Gastroesophageal sphincter (tissue), 4 donors: ENCODE measurements at places on chromosomes 6 and 20.

GRCh38 chr6:164507206-164507940 is 802.0 kb downstream of the C6orf118 start:
- ATAC-seq: no peak

DNA sequence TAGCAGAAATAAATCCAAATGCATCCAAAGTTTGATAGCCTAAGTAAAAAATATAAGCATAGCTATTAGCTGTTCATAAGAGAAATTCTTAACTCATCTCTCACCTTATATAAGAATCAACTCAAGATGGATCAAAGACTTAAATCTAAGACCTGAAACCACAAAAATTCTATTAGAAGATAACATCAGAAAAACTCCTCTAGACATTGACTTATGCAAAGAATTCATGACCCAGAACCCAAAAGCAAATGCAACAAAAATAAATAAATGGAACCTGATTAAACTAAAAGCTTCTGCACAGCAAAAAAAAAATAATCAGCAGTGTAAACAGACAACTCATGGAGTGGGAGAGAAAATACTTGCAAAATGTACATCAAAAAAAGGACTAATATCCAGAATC is 184.3 kb downstream of the TFAP2A start:
- no peak for ATAC-seq

DNA sequence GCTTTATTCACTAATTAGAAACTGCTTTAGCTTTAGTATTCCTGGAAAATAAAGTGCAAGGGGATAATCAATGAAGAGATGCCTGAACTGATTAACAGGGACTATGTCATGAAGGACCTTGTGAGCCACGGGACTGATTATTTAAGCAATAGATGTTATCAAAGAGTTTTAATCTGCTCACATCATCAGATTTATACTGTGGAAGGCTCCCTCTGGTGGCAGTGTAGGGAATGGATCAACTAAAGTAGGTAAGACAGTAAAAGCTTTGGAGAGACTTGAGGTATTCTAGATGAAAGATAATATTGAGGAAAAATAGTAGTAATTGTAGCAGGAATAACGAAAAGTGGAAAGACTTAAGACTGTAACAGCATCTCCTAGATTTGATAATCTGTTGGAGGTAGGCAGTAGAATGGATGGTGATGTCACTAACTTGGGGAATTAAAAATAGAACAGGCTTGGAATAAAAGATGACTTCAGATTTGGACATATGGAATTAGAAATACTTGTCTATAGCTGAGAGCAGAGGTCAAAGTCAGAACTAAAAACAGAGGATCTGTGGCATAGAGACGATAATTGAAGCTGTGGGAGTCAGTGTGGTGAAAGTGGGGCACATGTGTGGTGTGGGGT is 80.3 kb upstream of the HTR1E start:
- ATAC-seq: no peak

DNA sequence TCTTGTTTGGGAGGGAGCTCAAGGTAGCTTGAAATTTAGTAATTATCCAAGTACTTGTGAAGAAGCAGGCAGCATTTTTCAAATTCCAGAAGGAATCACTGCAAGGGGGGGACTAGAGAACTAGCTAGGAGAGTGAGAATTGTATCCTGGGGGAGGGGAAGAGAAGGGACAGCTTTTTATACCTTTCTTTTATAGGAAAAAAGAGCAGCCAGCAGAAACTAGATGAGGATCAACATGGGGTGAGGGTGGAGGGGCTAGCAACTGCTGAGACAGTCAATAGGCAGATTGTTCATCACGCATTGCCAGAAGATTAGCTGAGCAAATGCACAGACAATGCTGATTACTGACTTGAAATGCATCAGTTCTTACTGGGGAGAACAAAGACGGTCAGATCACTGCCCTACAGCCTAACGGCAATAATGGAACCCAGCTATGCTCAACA is 514.3 kb upstream of the CITED2 start:
- no peak for ATAC-seq

DNA sequence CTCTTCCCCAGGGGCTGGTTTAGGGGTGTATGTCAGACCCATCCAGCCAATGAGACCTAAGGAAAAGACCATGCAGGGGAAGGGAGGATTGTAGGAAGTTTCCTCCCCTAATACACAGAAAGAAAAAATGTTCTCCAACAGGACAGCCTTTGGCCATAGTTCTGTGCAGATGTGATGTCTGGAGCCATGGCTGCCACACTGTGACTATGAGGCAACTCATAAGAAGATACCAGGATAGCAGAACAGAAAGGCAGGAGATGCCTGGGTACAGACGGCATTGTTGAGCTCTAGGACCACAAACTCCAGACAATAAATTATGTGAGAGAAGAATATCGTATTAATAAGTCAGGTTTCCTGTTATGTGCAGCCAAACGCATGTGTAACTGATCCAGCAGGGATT is 156.7 kb downstream of the PREX1 start:
- no peak for ATAC-seq

GRCh38 chr20:37703035-37703845 is 9.4 kb downstream of the CTNNBL1 start:
- no peak for ATAC-seq

- ATAC-seq: no peak
Observed at GRCh38 chr6:141484711-141485110, 648.0 kb upstream of the GJE1 start.

DNA sequence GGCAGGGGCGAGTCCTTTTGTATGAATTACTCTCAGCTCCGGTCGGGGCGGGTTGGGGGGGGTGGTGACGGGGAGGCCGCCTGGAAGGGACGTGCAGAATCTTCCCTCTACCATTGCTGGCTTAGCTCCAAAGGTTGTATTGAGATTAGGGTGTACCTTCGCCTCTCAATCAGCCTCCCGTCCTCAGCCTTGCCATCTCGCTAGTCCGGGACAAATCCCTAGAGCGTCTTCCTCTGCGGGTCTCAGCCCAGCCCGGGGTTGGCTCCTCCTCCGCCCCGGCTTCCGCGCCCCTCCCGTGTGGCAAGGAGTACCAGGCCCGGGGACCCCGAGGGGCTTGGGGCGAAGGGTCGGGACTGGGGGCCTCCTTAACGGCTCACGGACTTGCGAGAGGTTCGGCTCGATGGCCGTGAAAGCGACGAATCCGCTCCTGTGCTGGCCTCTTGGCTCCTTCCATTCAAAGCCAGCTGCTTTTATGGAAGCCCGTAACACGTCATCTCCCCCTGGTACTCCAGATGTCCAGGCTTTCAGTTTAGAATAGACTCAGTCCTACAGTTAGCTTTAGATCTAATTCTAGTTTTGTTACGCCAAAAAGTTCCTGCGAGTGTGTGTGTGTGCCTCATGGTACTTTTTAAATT is 636 bp upstream of the EEF1A1 start:
- ATAC-seq: peak; percentile 68

DNA sequence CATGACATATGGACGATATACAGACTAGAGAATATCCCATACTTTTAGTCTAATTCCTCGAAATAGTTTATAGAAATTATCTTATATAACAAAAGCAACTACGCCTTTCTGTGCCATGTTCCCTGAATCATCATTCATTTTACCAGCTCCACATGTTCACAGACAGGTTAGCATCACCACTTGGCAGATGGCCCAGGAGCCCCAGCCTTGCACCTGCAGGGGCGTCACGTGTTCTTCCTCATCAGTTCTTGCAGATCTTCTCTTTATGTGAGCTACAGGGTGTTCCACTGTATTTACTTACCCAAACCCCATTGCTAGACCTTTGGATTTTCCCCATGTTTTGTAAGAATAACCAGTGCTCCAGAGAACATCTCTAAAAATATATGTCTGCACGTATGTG is 12.6 kb upstream of the BNIP5 start:
- ATAC-seq: no peak

DNA sequence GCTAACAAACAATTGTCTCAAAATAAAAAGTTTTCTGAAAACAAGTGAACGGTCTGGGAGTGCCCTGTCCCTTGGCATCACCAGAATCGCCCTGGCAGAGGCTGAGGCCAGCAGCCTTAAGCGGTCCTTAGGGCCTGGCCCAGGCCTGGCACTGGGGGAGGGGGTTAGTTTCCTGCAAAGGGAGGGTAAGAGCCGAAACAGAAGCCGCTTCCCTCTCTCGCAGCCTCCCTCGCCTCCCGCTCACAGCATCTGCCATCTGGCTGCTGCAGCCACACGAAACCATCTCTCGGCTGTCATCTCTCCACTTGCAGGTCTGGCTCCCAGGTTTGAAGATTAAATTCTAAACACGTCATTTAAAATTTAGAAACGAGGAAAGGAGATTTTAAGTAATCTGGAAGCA is 31.5 kb downstream of the PMEPA1 start:
- ATAC-seq: no peak

GRCh38 chr6:79201983-79202382 is 32.5 kb downstream of the HMGN3 start:
- ATAC-seq: no peak

GRCh38 chr20:53569606-53570307 is 23.9 kb downstream of the ZNF217 start:
- ATAC-seq: no peak

- ATAC-seq: no peak
Observed at GRCh38 chr20:8367689-8368088, 235.6 kb downstream of the PLCB1 start.

GRCh38 chr20:52983726-52984450 is 11.7 kb downstream of the TSHZ2 start:
- no peak for ATAC-seq

DNA sequence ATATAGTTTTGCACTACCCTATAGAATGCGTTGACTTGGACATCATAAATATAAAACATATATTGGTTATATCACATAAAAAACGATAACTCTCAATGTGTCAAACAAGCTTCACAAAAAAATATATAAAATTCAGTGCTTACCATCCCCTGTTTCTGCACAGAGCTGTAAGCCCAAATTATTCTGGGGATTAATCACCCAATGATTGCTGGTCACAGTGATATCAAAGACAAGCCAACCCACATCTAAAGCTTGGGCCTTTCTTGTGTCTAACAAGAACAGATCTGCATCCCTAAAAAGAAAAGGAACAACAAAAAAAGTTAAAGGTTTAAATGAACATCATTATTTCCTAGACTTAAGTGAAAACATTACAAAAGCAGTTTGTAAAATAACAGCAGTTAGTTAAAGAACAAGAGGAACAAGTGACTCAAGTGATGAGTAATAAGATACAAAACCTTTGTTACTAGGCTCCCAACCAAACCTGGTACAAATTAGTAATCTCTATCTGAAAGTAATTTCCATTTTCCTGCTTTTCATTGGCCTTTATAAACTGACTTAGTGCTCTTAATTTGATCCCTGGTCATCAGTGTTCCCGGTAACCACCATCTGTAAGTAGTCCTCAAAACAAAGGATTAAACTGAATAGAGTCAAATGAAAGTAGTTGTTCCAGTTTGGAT is 81.1 kb downstream of the BMP5 start:
- no peak for ATAC-seq

GRCh38 chr6:137723273-137724017 is 143.6 kb upstream of the TNFAIP3 start:
- no peak for ATAC-seq

DNA sequence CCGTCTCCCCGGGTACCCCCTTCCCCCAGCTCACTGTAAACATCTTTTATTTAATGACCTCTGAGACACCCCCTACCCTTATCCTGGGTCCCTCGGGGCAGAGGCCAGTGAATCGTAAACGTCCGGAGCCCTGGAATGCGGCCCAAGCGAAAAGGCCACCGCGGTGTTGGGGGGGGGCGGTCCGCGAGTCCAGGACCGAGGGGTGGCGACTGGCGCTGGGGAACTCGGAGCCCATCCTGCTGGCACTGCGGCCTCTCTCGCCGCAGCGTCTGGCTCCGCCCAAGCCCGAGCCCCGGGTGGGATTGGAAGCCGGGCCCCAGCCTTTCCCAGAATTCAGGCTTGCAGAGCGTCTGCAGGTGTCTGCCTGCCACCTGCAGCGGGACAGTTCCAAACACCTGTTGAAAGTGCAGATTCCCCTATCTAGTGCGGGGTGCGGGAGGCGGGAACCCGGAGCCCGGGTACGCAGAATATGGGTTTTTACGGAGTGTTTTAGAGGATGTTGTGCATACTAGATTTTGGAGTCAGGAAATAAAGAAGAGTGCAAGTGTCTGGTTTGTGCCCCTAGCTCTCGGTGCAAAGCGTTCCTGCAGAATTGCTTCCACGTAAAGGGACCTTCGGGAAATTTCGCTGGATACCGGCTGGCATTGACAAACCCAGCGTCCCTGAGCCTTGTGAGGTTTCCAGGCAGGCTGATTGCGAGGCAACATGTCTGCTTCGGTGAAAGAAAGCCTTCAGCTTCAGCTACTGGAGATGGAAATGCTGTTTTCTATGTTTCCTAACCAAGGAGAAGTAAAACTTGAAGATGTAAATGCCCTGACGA is 800 bp downstream of the RWDD2A start:
- ATAC-seq: peak; percentile 48

GRCh38 chr6:36917541-36918193 is 31.9 kb downstream of the C6orf89 start:
- peak; percentile 87 for ATAC-seq

DNA sequence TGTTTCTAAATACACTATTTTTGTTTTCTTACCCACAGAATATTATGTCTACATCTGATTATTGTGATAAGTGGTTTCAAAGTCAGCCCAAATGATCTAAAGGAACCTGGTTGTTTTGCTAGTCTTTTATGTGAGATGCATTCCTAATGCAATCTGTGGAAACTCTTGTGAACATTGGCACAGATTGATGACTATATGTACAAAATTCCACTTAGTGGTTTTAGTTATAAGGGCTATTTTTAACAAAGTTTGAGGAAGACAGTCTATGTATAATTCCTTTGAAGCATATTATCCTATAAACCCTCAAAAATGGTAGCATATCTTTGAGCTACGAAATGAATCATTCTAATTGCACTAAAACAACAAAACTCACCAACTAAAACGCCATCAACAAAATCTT is 140.9 kb downstream of the GRIK2 start:
- no peak for ATAC-seq

DNA sequence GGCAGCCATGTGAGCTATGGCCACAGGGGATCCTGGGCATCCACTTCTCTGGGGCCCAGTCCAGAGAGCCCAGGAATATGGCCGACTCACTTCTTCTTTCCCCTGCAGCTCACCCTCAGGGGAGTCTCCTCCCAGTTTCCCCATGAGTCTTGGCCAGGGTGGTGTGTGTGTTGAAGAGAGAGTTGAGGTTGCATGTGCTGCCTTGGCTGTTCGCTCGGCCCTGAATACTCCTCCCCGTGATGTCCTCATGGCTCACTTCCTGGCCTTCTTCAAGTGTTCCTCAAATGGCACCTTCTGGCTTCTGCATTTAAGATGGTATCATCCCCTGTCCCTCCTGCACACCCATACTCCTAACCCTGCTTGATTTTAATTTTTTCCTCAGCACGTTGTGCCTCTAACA is 3.2 kb upstream of the TREML1 start:
- no peak for ATAC-seq

DNA sequence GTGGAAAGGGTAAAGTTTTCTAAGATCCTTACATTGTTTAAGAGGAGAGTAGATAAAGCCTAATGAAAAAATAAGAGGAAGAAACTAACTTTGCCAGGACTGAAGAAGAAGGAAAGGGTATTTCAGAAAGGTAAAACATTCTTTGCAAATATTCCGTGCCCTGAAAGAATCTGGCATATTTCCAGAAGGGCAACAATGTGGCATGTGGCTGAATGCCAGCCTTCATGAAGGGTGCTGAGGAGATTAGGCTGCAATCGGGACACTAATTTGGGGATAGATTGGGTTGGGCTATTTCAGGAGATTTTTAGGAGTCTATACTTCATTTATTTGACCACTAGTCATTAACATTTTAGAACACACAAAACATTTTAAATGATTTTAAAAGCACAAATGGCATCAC is 16.2 kb upstream of the UFL1 start:
- ATAC-seq: no peak
